ENCODE measurements at places on chromosomes 11 and 22.

GRCh38 chr11:89182773-89183518 is 5.3 kb downstream of the TYR start:
- DNase-seq = no peak

DNA sequence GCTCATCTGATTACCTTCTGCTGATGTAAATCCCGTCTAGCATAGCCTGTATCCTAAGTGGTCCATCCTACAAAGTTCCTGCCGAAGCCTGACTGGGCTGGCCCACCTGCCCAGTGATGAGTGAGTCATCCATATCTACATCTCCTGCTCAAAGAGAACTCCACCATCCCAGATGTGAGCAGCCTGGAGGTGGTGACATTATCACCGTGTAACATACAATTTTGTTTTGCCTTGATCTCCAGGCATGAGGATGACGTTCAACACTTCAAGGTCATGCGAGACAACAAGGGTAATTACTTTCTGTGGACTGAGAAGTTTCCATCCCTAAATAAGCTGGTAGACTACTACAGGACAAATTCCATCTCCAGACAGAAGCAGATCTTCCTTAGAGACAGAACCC is 5.6 kb downstream of the TMA7B start:
- DNase-seq = no peak

- DNase-seq = peak; percentile 66
Measured at GRCh38 chr11:46353698-46354097, 6.4 kb downstream of the DGKZ start.

- DNase-seq = peak; percentile 98
Measured at GRCh38 chr11:108664730-108665525, at the start of gene DDX10. Gene DDX10, plus strand, starts transcription at chr11:108665069. Its CDS starts 85 bp downstream, at chr11:108665154.

- no peak for DNase-seq
Measured at GRCh38 chr22:32123657-32124056, 35.4 kb downstream of the C22orf42 start.

GRCh38 chr11:57302489-57302888 is 22.3 kb downstream of the TNKS1BP1 start:
- no peak for DNase-seq

- DNase-seq = no peak
Measured at GRCh38 chr11:124301548-124301947, 12.2 kb downstream of the OR8D1 start.
